Activated T-cell treated with anti-CD3 and anti-CD28 coated beads, Interleukin-2, amount 50 U/mL, for 24 hours (primary cell): ENCODE measurements at places on chromosomes 4 and X.

DNA sequence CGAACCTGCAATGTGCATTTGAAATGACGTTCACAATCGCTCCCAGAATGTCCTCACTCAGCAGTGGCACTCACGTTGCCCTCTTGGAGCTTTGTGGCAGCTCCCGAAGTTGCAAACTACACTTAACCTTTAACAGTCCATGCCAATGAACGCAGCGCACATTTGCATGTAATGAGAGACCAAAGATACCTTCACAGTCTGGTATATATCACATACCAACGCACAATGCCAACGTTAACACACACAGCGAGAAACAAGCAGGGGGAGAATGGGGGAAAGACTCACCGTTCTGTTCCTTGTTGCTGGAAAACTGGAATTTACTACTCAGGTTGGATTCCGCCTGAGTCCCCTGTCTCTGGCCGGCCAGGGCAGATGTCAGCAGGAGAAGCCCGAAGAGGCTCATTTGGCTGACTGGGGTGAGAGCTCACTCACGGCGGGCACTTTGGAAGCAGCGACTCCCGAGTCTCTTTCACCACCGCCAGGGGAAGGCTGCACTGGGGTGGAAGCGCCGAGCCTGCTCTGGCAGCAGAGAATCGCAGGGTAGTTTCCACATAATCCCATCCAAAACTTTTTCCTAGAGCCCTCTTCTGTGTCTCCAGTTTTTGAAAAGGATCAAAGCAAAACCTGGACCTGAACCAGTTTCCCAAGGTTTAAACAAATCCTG is 966 bp downstream of the PDGFC start:
- DNase-seq: no peak

DNA sequence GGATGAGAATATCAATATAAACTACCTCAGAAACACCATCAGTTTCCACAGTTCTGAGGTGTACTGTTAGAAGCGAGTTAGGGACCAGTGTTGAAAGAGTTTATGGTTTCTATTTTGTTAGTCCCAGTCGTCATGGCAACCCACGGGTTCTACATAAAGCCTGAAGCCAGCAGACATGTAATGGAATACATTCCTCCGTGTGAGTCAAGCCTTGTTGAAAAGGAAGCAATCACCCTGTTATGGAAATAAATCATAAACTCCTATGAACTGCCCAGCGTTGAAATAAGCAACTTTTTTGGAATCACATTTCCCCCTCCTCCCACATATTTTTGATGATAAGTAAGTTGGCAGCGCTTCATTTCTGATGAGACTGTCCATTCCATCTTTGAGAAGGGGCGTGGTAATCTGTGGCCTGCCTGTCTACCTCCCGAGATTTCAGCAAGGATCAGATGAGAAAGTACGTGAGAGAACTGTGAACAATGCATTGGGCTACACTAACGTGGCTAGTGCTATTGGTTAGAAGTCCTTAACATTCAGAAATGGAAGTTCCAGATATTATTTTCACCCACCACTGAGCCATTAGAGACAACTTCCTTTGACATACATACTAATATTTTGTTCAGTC is 40.4 kb upstream of the PDHA1 start:
- no peak for DNase-seq

DNA sequence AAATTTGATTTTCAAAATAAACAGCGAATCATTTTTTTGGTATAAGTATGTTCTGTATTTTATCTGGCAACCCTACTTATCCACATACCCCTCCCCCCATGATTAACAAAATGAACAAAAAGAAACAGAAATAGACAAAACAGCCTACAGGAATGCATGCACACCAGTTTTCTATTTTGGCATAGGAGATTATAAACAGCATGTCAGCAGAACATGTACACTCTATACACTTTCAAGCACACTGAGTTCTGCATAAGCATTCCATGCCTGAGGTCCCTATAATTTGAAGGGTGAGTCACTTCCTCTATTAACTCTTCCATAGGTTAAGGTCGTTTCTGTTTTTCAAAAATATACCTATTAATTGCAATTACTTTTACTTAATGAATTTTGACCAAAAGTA is 28.0 kb upstream of the ZNF280C start:
- no peak for DNase-seq

- no peak for DNase-seq
Observed at GRCh38 chr4:150562250-150562649, 19.7 kb upstream of the MAB21L2 start.

GRCh38 chr4:53847965-53848364 is 216.4 kb downstream of the CHIC2 start:
- DNase-seq: no peak

- no peak for DNase-seq
Observed at GRCh38 chr4:28481565-28481964, 1620.9 kb downstream of the STIM2 start.

- no peak for DNase-seq
Observed at GRCh38 chr4:8477676-8478075, 37.1 kb downstream of the TRMT44 start.
